ENCODE measurements at places on chromosomes 12 and 14.

DNA sequence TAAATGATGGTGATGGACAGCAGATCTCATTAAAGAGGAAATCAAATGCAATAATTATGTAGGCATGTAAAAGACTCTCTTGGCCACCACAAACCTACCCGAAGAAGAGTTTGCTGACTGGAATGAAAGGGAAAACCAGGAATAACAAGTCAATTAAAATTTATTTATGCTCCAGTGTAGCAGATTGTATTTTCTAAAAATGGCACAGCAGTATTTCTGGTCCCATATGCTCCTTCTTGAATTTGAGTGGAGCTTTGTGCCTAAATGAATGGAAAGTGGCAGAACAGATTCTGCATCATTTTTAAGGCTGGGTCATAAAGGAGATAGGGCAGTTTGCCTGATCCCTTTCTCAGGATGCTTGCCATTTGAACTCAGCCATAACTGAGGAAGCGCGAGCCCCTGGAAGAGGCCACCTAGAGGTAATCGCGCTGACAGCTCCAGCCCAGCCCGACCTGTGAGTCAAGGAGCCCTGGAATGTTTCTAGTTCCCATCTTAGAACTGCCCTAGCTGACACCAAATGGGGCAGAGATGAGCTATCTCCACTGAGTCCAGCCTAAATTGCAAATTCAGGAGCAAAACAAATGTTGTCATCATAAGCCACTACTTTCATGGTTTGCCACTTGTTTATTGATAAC is 229.2 kb upstream of the TMTC1 start:
- DNase-seq = no peak

DNA sequence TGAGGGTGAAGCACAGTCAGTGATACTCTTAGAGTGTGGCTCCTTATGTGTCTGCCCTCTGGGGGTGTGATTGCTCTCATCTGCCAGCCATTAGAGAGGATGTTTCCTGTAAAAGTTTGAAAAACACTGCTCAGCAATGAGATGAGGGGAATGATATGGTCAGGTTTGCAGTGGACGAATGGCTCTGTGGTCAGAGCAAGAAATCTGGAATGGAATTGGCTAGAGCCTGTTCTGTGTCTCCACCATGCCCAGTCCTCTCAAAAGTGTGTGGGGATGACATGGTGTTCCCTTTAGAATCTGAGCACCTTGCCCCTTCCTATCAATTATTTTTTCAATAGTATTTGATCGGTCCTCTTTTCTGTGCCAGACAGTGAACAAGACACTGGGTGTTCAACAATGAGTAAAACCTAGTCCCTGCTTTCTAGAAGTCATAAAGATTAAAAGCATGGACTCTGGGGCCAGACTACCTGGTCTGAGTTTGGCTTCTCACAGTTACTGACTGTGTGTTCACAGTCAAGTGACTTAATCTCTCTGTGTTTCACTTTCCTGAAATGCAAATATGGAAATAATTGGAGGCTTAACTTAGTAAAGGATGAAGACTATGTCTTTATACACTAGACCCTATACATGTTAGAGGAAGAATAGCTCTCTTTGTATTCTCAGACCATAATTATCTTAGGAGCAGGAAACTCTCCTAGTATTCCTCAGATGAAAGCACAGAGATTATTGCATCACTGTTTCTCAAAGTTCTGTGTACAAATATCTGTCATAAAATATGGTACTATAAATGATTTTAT is 1.6 kb downstream of the ACSS3 start:
- DNase-seq = no peak

- no peak for DNase-seq
Measured at GRCh38 chr12:120849765-120850164, 54.4 kb downstream of the SPPL3 start.

- no peak for DNase-seq
Measured at GRCh38 chr12:12398026-12398859, 41.4 kb downstream of the BORCS5 start.

DNA sequence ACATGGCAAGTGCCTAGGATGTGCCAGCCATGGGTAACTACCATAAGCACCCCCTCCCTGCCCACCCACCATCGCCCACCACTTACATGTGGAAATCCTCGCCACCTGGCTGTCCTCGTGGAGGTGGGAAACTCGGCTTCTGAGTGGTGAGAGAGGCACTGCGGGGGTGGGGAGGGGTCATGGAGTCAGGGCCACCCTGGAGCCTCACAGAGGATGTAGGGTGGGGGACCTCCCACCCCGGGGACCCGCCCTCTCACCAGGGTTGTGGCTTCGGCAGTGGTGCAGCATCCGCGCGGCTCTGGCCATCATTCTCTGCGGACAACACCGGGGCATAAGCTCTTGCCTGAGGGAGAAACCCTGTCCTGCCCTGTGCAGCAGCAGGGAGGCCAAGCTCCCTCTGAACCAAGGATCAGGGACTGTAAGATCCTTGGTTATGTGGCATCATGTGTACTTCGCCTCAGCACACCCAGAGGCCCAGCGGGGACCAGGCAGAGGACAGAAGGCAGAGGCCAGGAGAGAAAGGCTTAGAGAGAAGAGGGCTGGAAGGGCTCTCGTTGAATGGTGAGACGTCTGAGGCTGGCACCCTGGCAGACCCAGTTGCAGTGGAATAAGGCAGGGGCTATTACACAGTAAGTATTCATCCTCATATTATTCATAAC is 12.8 kb upstream of the ENDOU start:
- DNase-seq = no peak

GRCh38 chr14:31944256-31945073 is 132.6 kb upstream of the ARHGAP5 start:
- peak; percentile 31 for DNase-seq
